Epithelial cell of esophagus (primary cell): ENCODE measurements at places on chromosomes 13 and 19.

GRCh38 chr19:47495478-47496372, 11.7 kb upstream of the KPTN start:
- no peak for DNase-seq

- DNase-seq = no peak
Observed at GRCh38 chr13:101967216-101967615, 434.6 kb downstream of the FGF14 start.

DNA sequence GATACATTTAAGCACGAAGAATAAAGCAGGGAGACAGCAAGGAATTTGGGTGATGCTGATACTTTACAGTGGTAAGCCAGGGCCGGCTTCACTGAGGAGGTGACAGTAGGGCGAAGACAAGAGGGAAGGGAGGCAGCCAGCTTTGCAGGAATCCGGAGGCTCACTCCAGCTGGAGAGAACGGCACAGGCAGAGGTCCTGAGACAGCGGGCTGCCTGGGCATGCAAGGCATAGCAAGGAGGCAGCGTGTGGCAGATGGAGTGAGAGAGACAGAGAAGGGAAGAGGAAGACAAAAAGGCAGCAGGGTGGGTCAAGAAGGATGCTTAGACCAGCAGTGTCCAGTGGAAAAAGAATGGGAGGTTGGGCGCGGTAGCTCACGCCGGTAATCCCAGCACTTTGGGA, 83.2 kb upstream of the WASF3 start:
- no peak for DNase-seq

DNA sequence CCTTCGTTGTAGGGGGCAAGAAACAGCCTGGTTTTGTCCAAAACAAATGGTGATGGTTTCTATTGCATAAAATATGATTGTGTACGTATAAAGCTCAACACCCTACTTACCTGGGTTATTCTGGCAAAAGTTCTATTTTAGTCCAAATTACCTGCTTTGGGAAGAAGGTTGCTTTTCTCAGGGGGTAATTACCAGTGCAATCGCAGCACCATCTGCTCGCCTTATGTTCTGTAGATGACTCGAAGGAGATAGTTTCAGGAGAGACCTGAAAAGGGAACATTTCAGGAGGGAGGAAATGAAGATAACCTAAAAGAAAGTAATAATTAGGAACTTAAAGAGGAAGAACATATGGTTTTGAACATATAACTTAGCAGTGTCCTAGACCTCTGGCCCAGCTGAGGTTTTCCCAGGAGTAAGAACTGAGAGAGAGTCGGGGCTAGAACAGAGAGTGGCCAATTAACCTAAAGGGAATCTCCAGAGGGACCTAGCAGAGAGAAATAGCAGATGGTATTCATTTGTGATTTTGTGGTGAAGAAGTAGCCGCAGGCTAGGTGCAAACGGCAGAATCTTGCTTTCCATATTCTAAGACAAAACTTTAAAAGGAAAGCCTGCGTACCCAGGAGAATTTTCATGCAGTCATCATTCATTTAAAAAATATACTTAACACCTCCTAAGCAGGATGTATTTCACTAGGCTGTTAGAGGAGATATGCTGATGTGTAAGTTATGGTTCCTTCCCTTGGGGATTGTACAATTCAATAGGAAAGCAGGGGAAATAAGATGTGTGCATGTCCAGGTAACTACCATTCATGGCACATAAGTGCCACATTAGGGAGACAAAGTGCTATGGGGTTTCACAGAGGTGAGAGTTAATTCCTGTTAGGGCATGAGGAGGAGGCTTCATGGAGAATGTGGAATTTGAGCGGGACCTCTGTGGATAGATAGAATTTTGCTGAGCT, 113.0 kb upstream of the SLC10A2 start:
- no peak for DNase-seq

- no peak for DNase-seq
Observed at GRCh38 chr13:75021151-75021550, 460.8 kb downstream of the TBC1D4 start.

DNA sequence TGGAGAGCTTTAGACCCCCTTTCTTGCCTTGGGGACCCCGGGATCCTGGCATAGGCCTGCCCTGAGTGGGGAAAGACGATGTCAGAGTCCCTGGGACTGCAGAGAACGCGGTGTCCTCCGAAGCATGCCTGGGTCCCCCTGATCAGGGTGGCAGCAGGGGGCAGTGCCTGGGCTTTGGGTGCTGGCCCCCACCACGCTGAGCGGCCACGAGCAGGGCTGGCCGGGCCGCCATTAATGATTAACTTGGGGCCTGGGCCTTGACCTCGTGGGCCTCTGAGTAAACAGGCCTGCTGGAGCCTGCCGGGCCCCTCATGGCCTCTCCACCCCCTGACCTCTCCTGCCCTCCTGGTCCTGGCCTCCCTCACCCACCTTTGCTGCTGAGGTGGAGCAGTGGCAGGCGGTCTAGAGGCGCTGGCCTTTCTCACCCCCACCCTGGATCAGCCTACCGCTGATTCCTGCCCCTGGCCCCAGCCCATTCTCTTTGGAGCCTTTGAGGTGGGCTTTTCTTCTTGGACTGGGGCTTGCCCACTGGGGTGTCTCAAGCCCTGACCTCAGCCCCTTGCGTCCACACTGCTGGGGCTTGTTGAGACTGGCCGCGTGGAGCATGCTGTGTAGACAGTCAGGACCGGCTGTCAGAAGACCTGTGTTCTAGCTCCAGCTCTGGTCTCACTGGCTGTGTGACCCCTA, 26.3 kb downstream of the CEBPA start:
- DNase-seq = no peak

GRCh38 chr13:75479102-75479740, 2.7 kb downstream of the TBC1D4 start:
- no peak for DNase-seq

GRCh38 chr13:31733647-31734046, 5.7 kb upstream of the RXFP2 start:
- DNase-seq = no peak

DNA sequence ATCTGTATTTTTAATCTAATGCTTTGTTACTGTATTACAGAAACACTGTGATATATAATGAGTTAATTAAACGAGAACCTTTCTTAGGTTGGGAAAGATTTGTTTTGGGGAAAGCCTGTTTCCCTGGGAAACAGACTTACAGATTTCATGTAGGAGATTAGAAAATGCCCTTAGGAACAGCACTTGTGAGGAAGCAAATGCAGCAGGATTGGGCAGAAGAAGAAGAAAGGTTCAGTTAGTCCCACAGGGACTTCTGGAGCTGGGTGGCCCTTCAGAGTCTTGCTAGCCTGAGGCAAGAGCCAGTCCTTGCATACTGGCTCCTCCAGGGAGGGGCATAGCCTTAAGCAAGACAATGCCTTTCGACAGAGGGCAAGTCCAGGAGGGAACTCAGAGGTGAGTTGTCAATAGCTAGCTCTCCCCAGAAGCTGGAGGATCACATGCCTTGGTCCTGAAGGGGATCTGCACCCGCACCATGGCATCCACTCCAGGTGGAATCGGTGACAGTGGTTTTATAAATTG, 36.8 kb downstream of the N4BP2L1 start:
- DNase-seq = no peak

GRCh38 chr19:42247640-42248199, 5.3 kb upstream of the GSK3A start:
- no peak for DNase-seq

DNA sequence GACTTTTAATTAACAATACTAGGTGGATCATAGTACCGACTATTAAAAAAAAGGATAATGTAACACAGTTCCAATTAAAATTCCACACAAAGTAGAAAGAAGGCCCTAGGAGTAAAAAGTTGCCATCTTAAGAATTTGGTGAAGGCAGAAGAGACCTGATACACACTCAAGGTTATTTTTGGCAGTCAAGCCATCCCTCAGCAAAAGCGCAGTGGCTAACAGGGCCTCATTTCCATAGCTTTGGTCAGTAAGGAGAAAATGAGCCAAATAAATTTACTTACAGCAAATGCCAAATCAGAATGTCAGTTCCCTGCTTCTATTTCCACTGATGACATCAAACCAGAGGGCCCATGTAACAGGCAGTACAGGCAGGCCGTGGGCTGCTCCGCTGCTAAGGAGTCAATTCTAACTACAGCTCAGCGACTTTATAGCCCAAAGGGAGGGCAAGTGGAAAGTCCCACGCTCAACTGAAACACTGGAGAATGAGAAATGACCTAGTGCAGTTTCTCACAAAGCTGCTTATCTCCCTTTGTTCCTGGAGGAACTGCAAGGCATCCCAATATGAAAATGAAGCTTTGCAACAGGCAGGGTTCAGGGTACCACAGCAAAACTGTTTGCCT, 6.3 kb downstream of the ARGLU1 start:
- DNase-seq = no peak

DNA sequence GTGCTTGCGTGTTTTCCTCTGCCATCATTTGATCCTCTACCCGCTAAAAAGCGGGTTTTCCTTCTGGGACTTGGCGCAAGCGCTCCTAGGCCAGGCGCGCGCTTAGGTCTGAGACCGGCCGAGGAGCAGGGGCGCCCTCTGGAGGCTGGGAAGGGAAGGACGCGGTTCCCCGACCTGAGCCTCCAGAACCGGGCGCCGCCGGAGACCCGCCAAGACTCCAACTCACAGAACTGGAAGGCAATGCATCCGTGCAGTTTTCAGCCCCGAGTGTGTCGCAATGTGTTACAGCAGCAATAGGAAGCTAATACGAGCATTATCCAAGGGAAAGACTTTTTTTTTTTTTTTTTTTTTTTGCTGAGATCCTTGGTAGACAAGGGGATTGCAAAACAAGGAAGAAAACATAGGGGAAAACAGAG, 190.9 kb downstream of the COL4A1 start:
- DNase-seq = peak; percentile 80

GRCh38 chr13:43008596-43008995, 14.8 kb upstream of the DNAJC15 start:
- no peak for DNase-seq

DNA sequence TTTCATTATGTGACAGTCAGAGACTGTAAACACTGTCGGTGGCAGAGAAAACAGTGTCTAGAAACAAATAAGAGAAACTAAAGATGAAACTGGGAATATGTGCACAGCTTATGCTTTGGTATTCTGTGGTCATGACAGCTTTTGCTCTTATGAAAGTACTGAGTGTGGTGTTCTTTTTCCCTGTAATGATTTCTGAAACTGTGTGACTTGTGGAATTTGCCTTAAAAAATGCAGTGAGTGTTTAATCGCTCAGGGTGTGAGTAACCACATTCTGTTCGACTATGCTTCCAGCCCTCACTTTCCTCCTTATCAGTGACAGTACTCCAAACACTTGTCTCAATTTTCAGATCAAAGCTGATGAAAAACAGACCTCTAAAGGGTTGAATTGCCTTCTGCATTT, 66.9 kb upstream of the DIAPH3 start:
- peak; percentile 4 for DNase-seq

DNA sequence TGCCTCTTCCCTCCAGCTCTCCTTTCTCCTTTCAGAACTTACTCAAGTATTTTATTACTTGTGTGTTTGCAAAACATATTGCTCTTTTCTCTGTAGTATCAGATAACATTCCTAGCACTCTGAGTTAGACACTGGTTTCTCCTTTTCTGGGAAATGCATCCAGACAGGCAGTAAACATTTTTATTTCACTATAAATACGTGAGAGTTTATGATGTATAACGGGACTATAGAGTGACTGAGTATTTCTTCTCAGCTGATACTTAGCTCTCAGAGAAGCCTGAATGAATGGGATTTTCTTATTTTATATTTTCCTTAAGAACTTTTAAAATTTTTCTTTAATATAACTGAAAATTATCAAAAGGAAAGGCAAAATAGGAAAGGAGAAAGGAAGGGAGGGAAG, 211.2 kb upstream of the EDNRB start:
- DNase-seq = no peak

- no peak for DNase-seq
Observed at GRCh38 chr19:12953799-12954611, 3.0 kb downstream of the GADD45GIP1 start.

GRCh38 chr19:18531485-18531884, 9.6 kb upstream of the ELL start:
- DNase-seq = no peak

DNA sequence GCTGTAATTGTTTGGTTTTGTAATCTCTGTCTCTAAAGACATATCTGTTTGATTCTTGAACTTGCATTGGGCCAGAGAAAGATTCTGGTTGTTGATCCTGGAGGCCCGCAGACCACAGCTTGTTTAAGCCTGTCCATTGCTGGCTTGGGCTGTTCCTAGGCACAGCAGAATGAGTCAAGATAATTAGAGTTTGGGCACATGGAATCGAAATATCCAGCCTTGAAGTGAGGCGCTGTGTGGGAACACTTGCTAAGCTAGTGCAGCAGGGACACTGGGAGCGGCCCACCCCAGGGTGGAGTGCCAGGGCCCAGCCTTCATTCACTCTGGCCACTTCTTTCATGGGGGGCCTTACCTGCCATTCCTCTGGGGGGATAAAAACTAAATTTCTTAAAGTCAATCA, 219.7 kb downstream of the LMO7 start:
- peak; percentile 41 for DNase-seq

DNA sequence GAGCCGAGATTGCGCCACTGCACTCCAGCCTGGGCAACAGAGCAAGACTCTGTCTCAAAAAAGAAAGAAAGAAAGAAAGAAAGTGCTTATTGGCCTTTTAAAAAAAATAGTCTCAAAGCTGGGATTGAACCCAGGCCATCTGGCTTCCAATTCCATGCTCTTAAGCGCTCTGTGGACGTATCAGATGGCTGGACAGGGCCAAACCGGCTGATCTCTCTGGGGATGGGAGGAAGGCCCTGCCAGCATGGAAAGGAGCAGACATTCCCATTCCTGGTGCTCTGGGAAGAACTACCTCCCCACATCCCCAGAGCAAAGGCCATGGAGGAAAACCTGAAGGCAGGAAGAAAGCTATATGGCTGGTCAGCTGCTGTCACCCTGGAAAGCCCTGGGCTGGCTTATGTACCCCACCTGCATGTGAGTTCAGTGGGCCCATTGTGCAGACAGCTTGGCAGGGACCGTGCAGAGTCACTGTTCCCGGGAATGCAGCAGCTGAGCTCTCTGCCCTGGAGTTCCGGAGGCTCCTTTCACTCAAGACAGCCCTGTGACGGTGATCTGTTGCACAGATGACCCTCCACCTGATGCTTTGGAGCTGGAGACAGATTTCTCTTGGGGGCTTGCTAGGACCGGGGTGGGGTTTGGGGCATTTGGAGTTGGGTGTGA, 84.3 kb downstream of the SIPA1L3 start:
- DNase-seq = no peak

- peak; percentile 37 for DNase-seq
Observed at GRCh38 chr19:53365899-53366493, 491 bp downstream of the ZNF525 start.

GRCh38 chr13:27199696-27200095, 28.1 kb upstream of the USP12 start:
- DNase-seq = no peak

GRCh38 chr13:48403151-48403631, 9.7 kb downstream of the LPAR6 start:
- DNase-seq = no peak
